ENCODE measurements at places on chromosomes 12 and 14.

DNA sequence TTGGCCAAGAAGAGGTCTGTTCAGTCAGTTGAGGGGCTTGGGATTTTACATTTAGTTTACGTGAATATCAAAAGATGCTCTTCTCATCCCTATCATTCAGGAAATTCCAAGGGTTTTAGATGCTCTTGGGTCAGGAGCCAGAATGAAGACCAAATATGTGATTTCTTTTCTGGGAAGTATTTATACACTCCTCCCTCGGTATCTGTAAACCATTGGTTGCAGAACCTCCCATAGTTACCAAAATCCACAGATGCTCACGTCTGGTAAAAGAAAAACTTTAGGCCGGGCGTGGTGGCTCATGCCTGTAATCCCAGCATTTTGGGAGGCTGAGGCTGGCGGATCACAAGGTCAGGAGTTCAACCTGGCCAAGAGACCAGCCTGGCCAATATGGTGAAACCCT lies 75.9 kb downstream of the TNFAIP2 start:
- H3K27me3 ChIP-seq, result peaks cover 24% of the 10 kb centered on the region
- DNase-seq, result no peak
- H3K4me3 ChIP-seq, result no peak overlapping the region
- no peak overlapping the region for H3K27ac ChIP-seq

- H3K36me3 ChIP-seq, result no peaks in the 10 kb centered on the region
- H3K27me3 ChIP-seq, result no peaks in the 10 kb centered on the region
- DNase-seq, result no peak
- no peak overlapping the region for H3K4me3 ChIP-seq
These were observed 223.7 kb downstream of the CACNA1C start for GRCh38 chr12:2276288-2277033.

DNA sequence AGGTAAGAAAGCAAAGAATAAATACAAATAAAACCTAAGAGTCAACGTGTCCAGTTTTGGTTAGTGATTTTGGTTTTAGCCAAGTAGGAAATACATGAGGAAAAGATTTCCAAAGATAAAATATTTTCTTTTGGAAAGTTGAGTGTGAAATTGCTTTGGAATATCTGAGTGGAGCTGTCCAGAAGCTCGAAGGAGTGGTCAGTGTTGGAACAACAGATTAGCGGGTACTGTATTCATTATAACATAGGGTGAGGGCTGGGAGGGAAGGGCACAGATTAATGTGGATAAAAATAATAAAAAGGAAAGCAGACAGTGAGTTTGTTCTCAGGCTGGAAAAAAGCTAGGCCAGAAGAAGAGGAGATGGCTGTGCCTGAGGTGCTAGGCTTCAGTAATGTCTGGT lies 101.5 kb upstream of the SLCO1C1 start:
- no peak for DNase-seq
- H3K36me3 ChIP-seq, result no peaks in the 10 kb centered on the region
- no peak overlapping the region for H3K4me3 ChIP-seq

DNA sequence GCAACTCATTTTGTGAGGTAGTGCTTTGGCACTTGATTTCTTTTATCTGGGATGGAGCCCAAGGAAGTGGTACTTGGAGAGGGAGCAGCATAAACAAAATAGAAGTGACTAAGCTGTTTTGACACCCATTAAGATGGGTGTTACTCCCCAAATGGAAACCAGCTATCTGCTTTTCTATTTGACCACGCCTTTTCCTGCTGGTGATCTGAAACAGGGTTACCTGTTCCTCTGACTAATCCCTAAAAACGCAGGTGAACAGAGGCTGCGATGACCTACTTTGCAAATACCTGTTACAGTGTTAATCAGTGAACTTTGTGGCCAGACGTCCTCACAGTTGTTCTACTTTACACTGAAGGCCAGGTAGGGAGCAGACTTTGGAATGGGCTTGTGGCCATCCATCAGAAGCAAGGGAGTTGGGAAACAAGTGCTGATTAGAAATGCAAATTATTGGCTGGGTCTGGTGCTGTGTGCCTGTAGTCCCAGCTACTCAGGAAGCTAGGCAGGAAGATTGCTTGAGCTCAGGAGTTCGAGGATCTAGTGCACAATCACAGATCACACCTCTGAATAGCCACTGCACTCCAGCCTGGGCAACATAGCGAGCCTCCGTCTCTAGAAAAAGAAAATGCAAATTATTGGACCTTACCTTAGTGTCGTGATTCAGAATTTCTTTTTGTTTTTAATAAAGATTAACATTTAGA lies 58.3 kb upstream of the HECTD1 start:
- peaks cover 16% of the 10 kb centered on the region for H3K4me1 ChIP-seq
- no peaks in the 10 kb centered on the region for H3K27me3 ChIP-seq
- DNase-seq, result no peak

- no peak overlapping the region for H3K4me3 ChIP-seq
- peaks cover 14% of the 10 kb centered on the region for H3K27me3 ChIP-seq
- H3K36me3 ChIP-seq, result no peaks in the 10 kb centered on the region
- H3K4me1 ChIP-seq, result no peaks in the 10 kb centered on the region
These were observed 115.5 kb downstream of the EML1 start for GRCh38 chr14:99908653-99909250.

GRCh38 chr14:35934499-35934898 lies 108.4 kb downstream of the BRMS1L start:
- H3K4me3 ChIP-seq, result no peak overlapping the region
- no peaks in the 10 kb centered on the region for H3K27me3 ChIP-seq
- no peaks in the 10 kb centered on the region for H3K36me3 ChIP-seq
- DNase-seq, result no peak
- H3K27ac ChIP-seq, result no peak overlapping the region
- peaks cover 42% of the 10 kb centered on the region for H3K4me1 ChIP-seq

- no peaks in the 10 kb centered on the region for H3K36me3 ChIP-seq
- no peaks in the 10 kb centered on the region for H3K4me1 ChIP-seq
- DNase-seq, result no peak
- no peak overlapping the region for H3K27ac ChIP-seq
- no peak overlapping the region for H3K4me3 ChIP-seq
These were observed 238.9 kb downstream of the PHLDA1 start for GRCh38 chr12:75792687-75793086.

DNA sequence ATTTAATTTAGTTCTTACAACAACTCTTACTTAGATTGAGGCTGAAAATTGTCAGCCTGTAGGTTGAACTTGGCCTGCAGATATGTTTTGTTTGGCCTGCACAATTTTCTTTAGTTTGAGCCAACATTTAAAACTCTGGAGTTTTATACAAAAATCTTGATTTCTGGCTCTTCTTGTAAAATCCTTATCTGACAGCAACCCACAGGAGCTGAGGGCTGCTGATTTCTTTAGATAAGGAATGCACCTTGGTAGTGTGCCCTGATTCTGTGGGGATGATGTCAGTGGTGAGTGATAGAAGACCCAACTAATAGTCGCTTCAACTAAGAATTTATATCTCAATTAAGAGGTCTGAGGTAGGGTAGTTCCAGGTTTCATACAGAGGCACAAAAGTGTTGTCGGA lies 49.5 kb downstream of the SOCS2 start:
- H3K4me3 ChIP-seq, result no peak overlapping the region
- H3K27me3 ChIP-seq, result peaks cover 10% of the 10 kb centered on the region
- no peaks in the 10 kb centered on the region for H3K4me1 ChIP-seq
- H3K27ac ChIP-seq, result no peak overlapping the region

All from activated naive CD4-positive, alpha-beta T cell treated with anti-CD3 and anti-CD28 coated beads, Interleukin-2, amount 10 ng/mL, durations not matched to agents 7 days and 5 days (primary cell).